Neural progenitor cell (in vitro differentiated cells): ENCODE measurements at places on chromosomes 16 and 17. TPM values are rescaled to one million over a fixed set of nuclear protein-coding genes. Genes with fewer than 3 reads are reported as not detected.

NACA2 gene
- not detected in 2 replicates for total RNA-seq

DNA sequence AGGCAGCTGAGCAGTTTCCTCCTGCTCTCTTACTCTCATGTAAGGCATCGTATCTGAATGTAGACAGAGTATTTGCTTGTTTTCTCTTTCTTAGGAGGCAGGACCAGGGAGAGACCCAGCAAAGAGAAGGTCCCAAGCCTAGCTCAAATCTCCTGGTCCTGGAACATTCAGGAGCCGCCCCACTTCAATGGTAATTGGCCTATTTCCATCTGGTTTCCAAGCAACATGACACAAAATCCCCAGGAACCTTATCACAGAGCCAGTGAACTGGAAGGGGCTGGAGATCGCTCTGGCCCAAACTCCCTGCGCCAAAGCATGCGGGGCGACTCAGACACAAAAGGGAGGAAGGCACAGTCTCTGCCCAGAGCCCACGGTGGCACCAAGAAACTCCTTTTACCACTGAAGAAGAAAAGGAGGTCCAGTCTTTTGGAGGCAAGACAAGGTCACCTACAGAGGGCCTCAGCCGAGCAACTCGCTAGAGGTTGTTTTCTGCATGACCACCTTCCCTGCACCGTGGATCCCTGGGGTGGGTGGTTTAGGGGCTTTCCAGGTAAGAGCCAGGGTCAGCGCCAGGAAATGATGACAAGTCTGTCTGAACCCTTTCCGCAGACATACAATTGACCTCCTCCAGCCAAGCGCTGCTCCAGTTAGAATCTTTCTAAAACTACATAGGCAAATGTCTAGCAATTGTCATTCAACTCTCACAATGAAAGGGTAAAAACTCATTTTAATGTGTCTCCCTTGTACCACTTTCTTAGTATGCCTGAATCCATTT is 394.7 kb downstream of the SOX9 start:
- no peak overlapping the region for H3K27ac ChIP-seq
- DNase-seq = peak; percentile 36
- H3K36me3 ChIP-seq = no peaks in the 10 kb centered on the region
- H3K4me3 ChIP-seq = no peak overlapping the region
- no peaks in the 10 kb centered on the region for H3K27me3 ChIP-seq

DLX3 gene
- 0.04 and 0.87 TPM in 2 replicates for total RNA-seq

CLEC10A gene
- not detected in 2 replicates for total RNA-seq

DNA sequence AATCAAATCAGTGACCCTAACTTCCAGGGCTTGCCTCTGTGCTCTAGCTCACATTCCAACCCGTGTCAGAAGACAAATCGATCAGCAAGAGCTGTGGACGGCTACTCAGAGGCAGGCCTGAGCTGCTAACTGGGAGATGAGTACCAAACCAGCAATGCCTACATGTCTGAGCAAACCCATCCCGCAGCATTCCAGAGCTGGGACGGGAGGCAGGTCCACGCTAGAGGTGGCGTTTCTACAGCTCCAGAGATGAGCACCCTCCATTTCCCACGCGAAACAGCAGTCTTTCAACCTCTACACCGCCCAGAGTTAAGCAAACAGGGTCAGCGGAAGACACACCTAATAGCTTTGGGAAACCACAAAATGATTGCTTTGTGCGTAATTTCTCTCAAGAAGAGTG is 6.5 kb downstream of the NXN start:
- no peaks in the 10 kb centered on the region for H3K27me3 ChIP-seq
- no peak for DNase-seq
- peaks cover 25% of the 10 kb centered on the region for H3K4me1 ChIP-seq
- no peak overlapping the region for H3K4me3 ChIP-seq

GRCh38 chr17:43332230-43332629 is 66.6 kb upstream of the ARL4D start:
- DNase-seq = no peak

TBC1D3I gene
- 0.22 TPM in 1 of 2 replicates, not detected in the other for total RNA-seq

GRCh38 chr16:4704491-4704890 is 11.1 kb downstream of the NUDT16L1 start:
- H3K27ac ChIP-seq = no peak overlapping the region
- no peaks in the 10 kb centered on the region for H3K4me1 ChIP-seq
- H3K36me3 ChIP-seq = peaks cover 2% of the 10 kb centered on the region

GRCh38 chr17:3582915-3583314 is 25.3 kb upstream of the TRPV3 start:
- DNase-seq = no peak
- no peaks in the 10 kb centered on the region for H3K4me1 ChIP-seq
- no peaks in the 10 kb centered on the region for H3K27me3 ChIP-seq
- H3K27ac ChIP-seq = no peak overlapping the region

DNA sequence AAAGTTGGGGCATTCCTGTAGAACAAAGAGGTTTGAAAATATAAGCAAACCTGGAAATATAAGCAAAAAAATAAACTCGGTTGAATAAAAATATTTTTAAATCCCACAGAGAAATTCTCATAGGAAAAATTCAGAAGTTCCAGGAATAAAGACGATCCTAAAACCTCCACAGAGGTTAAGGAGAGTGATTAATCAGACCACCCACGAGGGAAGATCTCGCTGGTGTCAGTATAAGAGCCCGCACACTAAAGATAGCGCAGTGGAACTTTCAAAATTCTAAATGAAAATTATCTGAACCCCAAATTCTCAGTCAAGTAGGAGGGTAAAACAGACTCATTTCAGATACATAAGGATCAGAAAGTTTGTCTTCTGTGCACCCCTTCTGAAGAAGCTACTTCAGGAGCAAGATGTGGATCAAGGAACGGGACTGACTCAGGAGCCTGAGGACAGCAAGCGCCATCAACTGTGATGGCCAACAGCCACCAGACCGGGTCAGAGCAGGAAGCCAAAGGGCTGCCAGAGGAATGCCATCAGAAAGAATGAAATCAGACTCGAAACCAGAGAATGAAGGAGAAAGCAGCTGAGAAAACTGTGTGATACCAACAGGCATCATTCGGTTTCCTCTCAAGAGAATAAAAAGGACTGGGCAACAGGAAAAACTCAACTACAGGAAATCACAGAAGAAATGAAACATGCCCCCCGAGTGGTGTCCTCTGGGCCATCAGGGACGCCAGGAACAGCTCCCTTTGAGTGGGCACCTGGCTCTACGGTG is 66.9 kb downstream of the CYTH1 start:
- H3K27ac ChIP-seq = no peak overlapping the region
- H3K4me3 ChIP-seq = no peak overlapping the region
- peaks cover 25% of the 10 kb centered on the region for H3K4me1 ChIP-seq
- no peaks in the 10 kb centered on the region for H3K27me3 ChIP-seq
- no peak for DNase-seq
- no peaks in the 10 kb centered on the region for H3K36me3 ChIP-seq

DNA sequence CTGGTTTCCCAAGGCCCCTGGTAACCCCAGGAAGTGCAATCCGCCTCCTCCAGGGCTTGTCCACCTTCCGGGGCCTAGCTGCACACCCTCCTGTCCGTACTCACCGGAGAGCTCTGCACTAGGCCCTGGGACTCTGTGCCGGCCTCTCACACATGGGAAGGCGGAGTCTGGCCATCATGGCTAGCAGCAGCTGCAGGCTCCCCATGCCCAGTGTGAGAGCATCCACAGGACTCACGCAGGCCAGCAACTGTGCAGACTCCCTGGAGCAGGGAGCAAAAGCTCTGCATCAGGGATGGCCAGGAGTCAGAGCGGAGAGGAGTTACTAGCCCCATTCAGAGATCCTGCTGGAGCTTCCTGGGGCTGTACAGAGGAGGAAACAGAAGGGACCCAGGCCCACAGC is 20.2 kb downstream of the FOXN1 start:
- H3K36me3 ChIP-seq = no peaks in the 10 kb centered on the region
- no peak overlapping the region for H3K4me3 ChIP-seq
- no peak for DNase-seq
- no peak overlapping the region for H3K27ac ChIP-seq

- peak overlapping the region; percentile 87 for H3K4me3 ChIP-seq
- peaks cover 3% of the 10 kb centered on the region for H3K4me1 ChIP-seq
- H3K27ac ChIP-seq = no peak overlapping the region
- H3K27me3 ChIP-seq = no peaks in the 10 kb centered on the region
- H3K36me3 ChIP-seq = no peaks in the 10 kb centered on the region
- DNase-seq = peak; percentile 88
Observed at GRCh38 chr16:89216315-89217137, 977 bp upstream of the ZNF778 start.

MT1A gene
- not detected in 2 replicates for total RNA-seq

GRCh38 chr17:78617511-78618061 is 40.4 kb upstream of the DNAH17 start:
- no peak overlapping the region for H3K27ac ChIP-seq
- no peaks in the 10 kb centered on the region for H3K27me3 ChIP-seq
- H3K4me3 ChIP-seq = no peak overlapping the region
- H3K36me3 ChIP-seq = no peaks in the 10 kb centered on the region

DNA sequence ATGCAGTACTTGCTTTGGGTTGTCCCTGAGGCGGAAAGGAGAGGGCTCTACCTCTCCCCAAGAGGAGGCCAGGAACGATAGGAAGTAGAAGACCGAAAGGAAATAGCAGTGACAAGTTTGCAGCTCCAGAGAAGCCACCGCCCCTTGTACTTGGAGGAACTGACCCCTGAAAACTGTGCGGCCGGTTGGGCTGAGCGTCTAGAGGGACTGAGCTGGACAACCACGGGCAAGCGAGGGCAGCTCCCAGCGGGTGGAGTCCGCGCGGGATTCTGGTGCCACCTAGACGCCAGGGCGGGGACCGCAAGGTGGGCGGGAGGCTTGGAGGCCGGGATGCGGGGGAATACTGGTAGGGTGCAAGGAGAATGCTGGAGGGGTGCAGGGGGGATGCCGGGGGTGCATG is 1.3 kb upstream of the SLC6A4 start:
- H3K27me3 ChIP-seq = peaks cover 85% of the 10 kb centered on the region
- peaks cover 29% of the 10 kb centered on the region for H3K4me1 ChIP-seq
- no peak overlapping the region for H3K27ac ChIP-seq
- peak; percentile 83 for DNase-seq

USP32 gene
- 37.1 and 45.0 TPM in 2 replicates for total RNA-seq

DNA sequence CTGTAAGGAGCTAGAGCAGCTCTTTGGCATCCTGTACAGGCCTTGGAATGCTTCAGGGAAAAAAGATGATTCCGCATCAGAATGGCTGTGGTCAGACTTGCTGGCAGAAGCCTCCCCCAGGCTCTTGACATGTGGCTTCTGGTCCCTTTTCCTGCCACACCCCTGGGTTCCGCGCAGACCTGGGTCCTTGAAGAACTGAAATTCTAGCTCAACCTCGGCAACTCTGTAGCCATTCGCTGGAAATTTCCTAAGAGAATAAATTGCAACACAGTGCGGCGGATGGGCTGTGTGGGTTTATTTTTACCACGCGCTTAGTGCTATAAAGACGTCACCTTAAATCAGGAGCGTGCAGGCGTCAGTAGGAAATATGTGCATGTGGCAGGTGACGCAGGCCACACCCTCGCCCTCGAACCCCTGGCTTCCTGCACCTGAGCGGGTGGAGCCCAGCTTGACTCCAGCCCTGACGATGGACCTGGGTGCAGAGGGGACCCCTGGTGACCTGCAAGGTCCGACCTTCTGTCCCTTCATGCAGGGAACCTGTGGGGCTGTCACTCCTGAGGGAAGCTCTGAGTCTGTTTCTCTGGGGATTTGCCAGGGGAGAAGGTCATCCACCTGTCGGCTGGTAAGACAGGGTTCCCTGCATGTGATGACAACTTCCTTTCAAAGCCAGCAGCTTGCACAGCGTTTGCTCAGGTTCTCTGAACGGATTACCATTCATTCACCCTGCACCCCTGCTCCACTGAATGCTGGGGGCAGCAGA is 46.3 kb downstream of the METRNL start:
- no peak for DNase-seq
- no peaks in the 10 kb centered on the region for H3K36me3 ChIP-seq
- H3K27ac ChIP-seq = no peak overlapping the region
- H3K4me1 ChIP-seq = no peaks in the 10 kb centered on the region

KRT39 gene
- not detected in 2 replicates for total RNA-seq
